Posterior cingulate gyrus (tissue), 11 donors: ENCODE measurements at places on chromosomes 3 and 15.

- no peak for DNase-seq
These were observed 53.2 kb upstream of the MCF2L2 start for GRCh38 chr3:183481582-183481981.

DNA sequence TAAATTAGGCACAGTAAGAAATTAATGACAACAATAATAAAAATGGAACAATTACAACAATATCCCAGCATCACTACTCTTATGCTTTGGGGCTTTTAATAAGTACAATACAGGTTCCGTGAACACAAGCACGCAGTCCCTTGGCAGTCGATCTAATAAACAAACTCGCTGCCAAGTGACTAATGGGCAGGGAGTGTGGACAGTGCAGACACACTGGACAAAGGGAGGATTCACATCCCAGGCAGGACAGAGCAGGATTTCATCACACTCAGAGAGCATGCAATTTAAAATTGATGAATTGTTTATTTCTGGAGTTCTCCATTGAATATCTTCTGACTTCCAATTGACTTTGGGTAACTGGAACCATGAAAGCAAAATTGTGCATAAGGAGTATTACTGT, 524.1 kb upstream of the CFAP20DC start:
- DNase-seq, result peak; percentile 34

DNA sequence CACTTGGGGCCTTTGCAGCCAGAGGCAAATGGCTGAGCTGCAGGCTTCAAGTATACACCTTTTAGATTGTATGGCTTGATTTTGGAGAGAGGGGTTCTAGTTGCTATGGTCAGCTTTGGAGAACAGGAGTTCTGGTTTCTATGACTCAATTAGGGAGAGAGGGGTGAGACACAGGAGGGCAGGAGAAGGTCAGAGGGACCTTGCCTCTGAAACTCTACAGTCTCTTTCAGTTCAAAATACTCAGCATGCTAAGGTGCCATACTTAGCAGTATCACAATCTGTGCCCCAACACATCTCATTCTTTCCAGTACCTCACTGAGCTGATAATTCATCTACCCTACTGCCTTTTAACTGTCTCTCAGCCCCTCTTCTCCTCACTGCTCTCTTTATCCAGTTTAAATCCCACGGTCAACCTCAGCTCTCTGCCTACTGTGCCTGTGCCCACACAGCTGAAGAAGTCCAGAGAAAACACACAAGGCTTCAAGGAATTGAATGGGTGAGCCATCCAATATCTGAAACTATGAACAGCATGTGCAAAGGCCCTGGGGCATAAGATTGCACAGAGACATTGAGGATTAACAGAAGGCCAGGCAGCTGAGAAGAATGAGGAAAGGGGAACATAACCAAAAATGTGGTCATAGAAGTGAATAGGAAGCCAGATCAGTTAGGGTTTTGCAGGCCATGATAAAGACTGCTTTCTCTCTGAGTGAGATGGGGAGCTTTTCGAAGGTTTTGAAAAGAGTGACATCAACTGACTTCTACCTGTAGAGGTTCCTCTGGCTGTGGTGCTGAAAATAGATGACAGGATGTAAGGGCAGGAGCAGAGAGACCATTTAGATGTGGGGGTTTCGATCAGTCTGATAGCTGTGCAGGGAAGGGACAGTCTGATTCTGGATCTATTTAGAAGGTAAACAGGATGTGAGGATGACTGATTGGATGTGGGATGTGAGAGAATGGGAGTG, 54.5 kb upstream of the C3orf80 start:
- DNase-seq, result no peak

DNA sequence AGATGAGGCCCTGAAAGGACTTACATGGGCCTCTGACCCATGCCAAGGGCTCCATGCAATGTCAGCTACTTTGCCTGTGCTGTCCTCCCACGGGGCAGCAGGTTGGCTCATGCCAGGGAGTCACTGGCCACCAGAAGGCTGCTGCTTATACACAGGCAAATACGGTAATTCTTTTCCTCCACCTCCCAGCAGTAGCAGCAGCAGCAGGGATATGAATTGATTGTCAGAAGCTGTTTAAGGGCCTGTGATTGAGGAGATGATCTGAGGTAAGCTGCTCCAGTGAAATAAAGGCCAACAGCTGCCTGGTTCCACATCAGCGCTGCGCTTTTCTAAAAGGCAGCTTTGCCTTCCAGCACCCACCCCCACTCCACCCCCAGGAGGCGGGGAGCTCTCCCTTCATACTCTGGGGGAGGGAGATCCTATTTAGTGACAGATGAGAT, 250.5 kb downstream of the SHQ1 start:
- peak; percentile 11 for DNase-seq

DNA sequence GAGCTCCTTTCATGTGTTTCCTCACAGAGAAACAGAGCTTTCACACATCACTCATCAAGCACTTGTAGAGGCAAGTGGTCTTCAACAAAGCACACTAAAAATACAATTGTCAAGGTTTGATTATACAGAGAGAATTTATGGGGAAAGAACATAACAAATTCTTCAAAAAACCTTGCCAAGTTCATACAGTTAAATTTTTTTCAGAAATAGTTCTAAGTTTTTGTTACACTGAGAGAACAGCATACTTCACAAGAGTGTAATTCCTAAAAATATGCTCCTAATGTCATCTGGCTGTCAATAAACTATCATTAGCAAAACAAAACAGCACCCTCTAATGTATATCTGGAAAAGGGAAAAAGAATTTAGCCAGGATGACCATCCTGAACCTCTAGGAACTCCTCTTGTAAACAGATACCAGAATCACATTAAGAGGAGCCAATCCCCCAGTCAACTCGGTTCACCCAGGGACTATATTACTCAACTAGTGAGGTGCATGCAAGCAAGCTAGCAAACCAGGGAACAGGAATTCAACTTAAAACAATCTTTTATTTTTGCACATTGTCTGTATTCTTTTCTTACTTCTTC, 63.3 kb downstream of the RAD18 start:
- no peak for DNase-seq

GRCh38 chr15:50166216-50166615, 15.8 kb upstream of the SLC27A2 start:
- no peak for DNase-seq

- DNase-seq, result no peak
These were observed 275.9 kb upstream of the TPM1 start for GRCh38 chr15:62766599-62766998.

DNA sequence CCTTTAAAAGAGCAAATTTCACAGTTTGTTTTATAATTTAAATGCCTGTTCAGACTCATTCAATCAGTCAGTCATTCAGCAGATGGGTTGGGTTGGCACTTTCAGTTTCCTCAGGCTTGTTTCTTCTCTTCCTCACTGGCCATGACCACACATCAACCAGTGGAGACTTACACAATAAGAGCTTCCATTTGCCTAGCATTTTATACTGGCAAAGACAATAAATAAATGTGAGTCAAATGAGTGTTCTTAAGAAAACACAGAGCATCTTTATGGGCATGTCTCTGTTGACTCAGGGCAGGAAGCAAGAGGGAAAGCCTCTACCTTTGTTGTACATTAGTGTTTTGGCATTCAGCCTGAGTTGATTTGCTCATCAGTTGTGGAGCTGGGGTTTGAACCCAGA, 122.6 kb downstream of the EPHB1 start:
- no peak for DNase-seq

- no peak for DNase-seq
These were observed 244.7 kb downstream of the NSUN3 start for GRCh38 chr3:94307588-94307987.

- DNase-seq, result no peak
These were observed 48.2 kb downstream of the MAP3K13 start for GRCh38 chr3:185411133-185411532.

- DNase-seq, result no peak
These were observed 116.6 kb downstream of the ST8SIA2 start for GRCh38 chr15:92510163-92510882.

- DNase-seq, result no peak
These were observed 24.7 kb upstream of the TIPARP start for GRCh38 chr3:156649681-156650080.

GRCh38 chr15:100580414-100580813, 21.6 kb downstream of the LINS1 start:
- DNase-seq, result no peak

- DNase-seq, result no peak
These were observed 19.4 kb downstream of the NEK10 start for GRCh38 chr3:27349832-27350231.
